NCI-H187 (cell line): ENCODE measurements at places on chromosomes 3 and 15.
A peak's percentile ranks its signal among the peaks of the same experiment; 100 is the strongest.

DNA sequence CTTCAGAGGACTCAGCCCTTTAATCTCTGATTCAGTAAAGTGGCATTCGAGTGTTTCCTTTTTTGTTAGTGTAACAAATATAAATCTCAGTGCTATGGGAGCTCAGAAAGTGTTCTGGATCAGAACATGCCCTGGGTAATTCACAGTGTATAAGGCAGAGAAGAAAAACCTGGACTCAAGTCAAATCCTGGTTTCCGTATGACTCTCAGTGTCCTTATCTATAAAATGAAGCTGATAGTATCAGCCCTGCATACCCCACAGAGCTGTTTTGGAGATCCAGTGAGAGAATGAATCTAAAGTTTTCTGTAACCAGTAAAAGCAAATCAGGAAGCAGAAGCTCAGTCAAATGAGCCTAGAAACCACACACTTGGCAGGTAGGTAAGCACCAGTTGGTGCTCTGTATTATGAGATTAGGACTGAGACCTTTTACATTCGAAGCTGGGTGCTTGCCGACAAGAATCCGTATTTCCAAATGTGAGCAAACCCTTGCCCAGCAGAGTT is 67.2 kb downstream of the IL1RAP start:
- DNase-seq = no peak

DNA sequence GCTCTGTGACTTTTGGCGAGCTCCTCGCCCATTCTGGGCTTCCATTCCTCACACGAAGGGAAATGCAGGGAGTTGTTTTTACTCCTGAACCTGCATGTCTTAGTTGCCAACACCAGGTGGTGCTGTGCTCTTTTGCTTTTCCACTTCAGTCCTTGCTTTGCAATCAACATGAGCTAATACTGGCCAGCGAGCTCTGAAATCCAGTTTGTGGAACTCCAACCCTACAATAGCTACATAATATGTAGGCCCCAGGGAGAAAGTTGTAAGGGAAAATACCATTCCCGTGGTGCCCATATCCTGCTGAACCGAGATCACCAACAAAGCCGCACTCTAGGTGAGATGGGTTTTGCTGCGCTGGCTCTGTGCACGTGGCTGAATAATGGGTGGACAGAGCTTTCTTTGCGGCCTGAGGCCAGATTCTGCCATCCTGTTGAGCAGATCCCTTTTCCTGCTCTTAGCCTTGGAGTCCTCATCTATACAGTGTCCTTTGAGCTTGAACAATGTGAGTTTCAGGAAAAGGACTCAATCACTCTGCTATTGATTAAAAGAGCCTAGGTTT is 25.0 kb downstream of the LSM3 start:
- DNase-seq = no peak

GRCh38 chr15:38691377-38691776 is 126.8 kb upstream of the RASGRP1 start:
- DNase-seq = no peak

- peak; percentile 90 for DNase-seq
These were observed 189.4 kb downstream of the MFSD1 start for GRCh38 chr3:158991146-158991705.

- no peak for DNase-seq
These were observed 6.4 kb downstream of the MGLL start for GRCh38 chr3:127815641-127816605.

DNA sequence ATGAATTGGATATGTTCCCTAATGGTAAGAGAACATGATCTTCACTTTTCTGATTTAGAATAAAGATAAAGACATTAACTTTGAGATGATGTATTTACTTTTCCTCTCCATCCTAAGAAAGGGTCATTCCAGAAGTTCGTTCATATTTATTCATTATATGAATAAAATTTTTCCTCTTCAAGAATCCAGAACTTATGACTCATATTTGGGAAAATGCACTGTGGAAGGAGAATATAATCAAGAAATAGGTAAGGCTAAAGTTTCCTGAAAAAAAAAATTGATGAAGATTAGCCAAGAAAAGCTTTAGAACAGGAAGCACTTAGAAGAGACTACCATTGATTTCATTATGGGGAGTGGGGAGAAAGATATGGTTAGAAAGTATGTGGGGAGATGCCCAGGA is 36.5 kb upstream of the CBLB start:
- DNase-seq = no peak

DNA sequence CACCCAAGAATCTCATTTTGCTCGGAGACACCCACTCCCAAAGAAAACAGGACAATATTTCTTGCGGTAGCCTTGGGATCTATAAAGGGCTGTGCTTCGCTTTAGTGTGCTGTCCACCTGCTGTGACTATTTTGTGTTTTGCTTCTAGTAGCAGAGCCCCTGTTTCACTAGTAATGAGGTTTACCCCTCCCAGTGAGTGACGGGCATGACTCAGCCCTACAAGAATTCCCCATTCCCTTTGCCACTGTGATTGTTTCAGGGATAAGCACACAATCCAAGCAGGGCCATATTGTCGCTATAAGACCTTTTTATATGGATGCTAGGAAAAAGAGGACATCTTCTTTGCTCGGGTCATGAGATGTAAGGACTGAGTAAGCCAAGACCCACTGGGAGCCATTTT is 62.5 kb upstream of the FOXB1 start:
- no peak for DNase-seq

GRCh38 chr15:61880084-61880483 is 180.2 kb downstream of the VPS13C start:
- DNase-seq = no peak

DNA sequence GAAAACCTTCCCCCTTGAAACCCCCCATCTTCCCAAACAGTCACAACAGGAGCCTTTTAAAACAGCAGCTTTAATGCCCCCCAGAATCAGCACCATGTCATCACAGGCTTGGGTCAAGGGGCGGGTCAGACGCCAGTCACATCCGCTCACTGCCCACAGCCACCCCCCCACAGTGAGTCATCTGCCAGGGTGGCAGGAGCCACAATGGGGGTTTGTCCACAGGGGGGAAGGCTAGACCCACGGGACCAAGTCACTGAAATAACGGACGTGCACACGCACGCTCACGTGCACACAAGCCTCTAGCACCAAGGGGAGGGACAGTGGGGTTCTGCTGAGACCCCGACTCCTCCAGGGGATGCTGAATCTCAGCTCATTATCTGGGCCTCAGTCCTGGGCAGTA is 441 bp upstream of the UCN2 start:
- DNase-seq = no peak

GRCh38 chr3:89908711-89909213 is 801.3 kb downstream of the EPHA3 start:
- no peak for DNase-seq

- DNase-seq = no peak
These were observed 10.4 kb downstream of the SLC12A8 start for GRCh38 chr3:125202197-125202596.

- no peak for DNase-seq
These were observed 87.0 kb downstream of the CTNNB1 start for GRCh38 chr3:41286305-41286704.

GRCh38 chr3:32577174-32577573 is 6.5 kb upstream of the DYNC1LI1 start:
- DNase-seq = no peak

- no peak for DNase-seq
These were observed 12.4 kb upstream of the LTF start for GRCh38 chr3:46477145-46477544.

GRCh38 chr15:45441686-45442085 is 63.3 kb upstream of the GATM start:
- DNase-seq = no peak

DNA sequence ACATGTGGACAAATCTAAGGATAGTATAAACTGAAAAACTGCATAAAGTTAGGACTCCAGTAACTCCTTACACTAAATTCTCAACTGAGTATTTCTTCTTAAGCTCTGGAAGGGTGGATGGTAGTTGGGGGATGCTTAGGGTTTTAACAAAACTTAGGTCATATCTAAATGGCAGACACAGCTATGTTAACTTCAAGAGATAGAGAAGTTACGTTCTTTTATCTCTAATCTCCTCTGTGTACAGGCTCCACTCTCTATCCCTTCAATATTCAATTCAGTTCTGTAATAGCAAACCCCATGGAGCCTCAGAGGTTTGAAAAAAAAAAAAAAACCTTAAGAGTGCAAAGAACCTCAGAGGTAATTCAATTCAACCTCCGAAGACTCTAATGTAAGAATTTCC is 3.1 kb downstream of the CMTM6 start:
- no peak for DNase-seq

DNA sequence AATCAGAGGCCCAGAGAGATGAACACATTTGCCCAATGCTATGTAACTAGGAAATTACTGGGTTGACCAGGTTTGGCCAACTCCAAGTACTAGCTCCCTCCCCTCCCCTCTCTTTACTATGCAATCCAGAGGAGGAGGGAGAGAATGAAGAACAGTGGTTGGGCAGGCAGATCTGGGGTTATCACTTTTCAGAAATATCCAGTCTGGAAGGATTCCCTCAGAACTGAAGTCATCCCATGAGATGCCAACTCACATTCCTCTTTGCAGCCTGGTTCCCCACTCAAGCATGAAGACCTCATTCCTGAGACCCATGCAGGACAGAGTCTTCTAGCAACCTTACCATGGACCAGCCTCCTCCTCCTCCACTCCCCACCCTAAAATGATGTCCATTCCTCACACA is 201.1 kb downstream of the TLE3 start:
- DNase-seq = no peak

- no peak for DNase-seq
These were observed 167.8 kb downstream of the ITPR1 start for GRCh38 chr3:4660936-4661335.

- no peak for DNase-seq
These were observed 266.1 kb downstream of the SV2B start for GRCh38 chr15:91366111-91366510.

DNA sequence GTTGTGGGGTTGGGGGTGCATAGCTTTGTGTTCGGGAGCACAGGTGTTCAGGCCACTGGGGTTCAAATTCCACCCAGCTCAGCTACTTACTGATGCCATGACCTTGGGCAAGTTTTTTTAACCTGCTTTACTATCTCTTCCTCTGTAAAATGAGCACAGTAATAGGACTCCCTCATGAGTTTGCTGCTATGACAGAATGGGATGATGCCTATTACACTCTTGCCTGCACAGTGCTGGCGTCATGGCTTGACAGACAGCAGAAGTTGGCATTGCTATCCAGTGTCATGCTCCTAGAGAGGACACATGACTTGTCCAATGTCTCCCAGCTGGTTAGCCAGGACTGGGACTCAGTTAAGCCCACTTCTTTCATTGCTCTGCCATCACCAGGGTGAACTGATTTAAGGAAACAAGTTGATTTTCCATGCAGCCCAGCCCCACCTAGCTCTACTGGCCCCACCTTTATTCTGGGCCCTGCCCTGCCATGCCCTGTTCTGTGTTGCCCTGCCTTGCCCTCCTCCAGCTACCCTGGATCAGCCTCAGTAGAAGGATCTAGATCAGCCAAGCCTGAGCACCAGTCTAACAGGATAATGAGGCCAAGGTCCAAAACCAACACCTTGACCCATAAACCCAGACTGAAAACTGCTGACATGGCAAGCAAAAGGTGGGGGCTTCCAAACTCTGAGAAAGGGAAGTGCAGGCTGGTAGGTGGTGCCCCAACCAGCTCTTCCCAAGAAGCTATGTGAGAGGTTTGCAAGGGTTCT is 155.8 kb upstream of the ATP11B start:
- DNase-seq = no peak

- no peak for DNase-seq
These were observed 74.3 kb downstream of the TJP1 start for GRCh38 chr15:29747837-29748417.

GRCh38 chr15:66294932-66295235 is 1.5 kb downstream of the DIS3L start:
- no peak for DNase-seq

- no peak for DNase-seq
These were observed 20.4 kb downstream of the SLC7A14 start for GRCh38 chr3:170565495-170565894.

DNA sequence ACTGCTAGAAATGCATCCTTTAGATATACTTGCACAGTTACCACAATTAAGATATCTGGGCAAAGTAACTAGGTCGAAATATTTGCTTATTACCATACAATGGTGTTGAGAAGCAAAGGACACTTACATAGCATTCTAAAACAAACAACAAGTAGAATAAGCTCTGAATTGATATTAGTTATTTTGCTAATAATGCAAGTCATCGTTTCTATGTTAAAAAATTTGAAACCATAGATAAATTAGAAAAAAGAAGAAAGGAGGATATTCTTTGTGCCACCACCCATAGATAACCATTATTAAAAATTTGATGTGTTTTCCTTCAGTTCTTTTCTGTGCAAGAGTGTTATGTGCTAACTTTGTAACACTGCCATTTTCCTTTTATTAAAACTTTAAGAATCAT is 435.3 kb downstream of the RBMS3 start:
- no peak for DNase-seq

DNA sequence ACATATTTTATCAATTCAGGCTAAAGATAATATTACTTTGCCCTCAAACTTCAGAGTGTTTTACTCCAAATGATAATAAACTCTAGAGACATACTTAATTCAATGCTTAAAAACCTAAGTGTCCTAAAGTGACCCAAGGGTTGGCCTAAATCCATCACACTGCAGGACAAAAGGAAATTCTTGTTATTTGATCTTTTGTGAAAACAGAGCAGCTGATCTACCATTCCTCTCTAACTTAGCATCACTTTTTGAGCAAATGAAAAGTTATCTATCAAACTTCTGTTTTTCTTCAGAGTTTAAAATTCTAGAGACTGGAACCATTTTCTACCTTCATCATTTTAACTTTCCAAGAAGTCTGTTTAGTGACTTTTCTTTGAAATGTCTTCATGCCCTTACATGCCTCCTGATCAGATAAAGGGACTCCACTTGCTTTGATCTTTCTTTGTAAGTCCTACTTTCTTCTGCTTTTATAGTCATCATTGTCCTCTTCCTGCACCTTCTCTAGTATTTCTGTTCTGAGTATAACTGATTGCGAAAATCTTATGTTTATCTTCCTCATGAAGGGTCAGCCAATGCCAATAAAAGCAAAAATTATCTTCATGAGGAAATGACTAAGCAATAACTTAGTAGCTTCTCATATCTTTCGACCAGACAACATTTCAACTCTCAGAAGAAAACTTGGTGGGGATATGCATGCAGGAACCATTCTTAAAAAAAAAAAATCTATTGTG is 378.7 kb upstream of the TGFBR2 start:
- DNase-seq = no peak

DNA sequence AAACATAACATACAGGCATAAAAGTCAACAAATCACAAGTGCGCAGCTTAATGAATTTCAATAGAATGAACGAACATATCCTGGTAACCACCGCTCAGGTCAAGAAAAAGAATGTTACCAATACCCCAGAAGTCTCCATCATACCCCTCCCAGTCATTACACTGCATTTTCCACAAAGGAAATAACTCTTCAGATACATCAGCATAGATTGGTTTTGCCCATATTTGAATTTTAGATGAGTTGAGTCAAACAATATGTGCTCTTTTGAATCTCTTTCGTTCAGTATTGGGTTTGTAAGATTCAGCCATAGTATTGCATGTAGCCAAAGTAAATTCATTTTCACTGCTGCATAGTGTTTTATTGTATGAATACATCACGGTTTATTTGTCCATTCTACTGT is 6.2 kb upstream of the RAB6B start:
- DNase-seq = no peak

GRCh38 chr3:72756900-72757299 is 91.3 kb downstream of the SHQ1 start:
- DNase-seq = no peak
